CD14-positive monocyte (primary cell): ENCODE measurements at places on chromosomes 11 and 22.
A peak's percentile ranks its signal among the peaks of the same experiment; 100 is the strongest.

GRCh38 chr11:121451986-121452608 lies at the start of gene SORL1:
SORL1 (plus strand) TSS chr11:121452314; CDS start chr11:121452332, 18 bp downstream.
- peak; percentile 60 for DNase-seq

DNA sequence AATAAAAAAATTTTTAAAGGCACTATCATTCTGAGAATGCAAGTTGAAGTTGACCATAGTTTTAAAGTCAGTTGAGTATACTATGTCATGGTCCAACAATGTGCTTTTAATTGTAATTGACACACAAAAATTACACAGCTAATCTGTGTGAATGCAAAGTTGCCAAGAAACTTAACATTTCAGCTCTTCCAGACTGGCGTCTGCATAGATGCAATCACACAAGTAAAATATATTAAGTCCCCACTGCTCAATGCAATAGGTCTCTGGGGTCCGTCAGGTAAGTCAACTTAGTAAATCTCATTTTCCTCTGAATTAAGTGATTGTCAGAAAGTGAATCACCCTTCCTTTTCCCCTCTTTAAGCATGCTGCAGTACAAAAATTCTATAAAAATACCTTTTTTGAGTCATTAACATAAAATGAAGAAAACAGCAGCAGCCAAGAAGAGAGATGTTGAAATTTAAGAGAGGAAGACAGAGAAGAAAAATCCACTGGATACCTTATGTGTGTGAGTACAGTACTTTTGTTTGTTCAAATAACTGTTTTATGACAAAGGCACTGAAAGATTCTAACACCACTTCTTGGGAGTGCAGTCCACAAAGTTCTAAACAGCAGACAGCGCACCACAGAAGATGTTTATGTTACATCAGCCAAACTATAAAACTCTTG lies 5.1 kb downstream of the FZD4 start:
- no peak for DNase-seq

GRCh38 chr11:23455321-23455891 lies 595.1 kb upstream of the CCDC179 start:
- DNase-seq = no peak

- no peak for DNase-seq
Observed at GRCh38 chr11:65811764-65812475, 21.8 kb upstream of the SNX32 start.

- no peak for DNase-seq
Observed at GRCh38 chr11:15555161-15555560, 440.4 kb downstream of the INSC start.

- DNase-seq = no peak
Observed at GRCh38 chr11:16925561-16926065, 88.6 kb downstream of the PLEKHA7 start.

DNA sequence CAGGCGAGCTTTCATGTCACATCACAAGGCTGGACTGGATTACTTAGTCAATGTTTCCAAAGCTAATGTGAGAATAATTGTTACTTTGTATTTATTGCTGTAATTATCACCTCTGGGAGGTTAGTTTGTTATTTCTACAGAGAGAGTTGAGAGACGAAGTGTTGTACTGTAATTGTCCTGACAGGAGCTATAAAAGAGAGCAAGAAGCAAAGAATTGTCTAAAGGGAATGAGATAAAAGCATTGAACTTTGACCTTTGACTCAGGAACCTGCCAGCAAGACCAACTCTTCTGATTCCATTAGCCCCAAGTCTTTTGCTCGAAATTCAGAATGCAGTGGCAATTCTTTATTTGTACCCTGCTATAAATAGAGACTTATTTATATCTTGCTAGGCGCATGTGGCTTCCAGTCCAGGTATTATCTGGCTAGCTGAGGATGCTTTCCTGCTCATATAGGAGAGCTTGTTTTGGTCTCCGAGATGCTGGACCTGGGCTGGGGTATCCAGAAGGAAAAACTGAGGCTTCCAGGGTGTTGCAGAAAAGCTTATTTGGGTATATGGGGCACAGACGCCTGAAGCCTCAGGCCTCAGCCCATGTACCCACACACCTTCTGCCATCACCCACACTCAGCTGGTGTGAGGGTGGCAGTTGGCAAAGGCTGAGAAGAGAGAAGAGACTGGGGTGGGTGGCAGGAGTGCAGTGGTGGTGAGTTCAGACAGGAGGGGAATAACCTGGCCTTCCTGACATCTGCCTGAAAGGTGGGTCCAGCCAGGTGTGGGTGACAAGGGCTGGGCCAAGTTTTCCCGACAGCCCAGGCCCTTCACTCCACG lies 40.7 kb downstream of the SYT13 start:
- no peak for DNase-seq

DNA sequence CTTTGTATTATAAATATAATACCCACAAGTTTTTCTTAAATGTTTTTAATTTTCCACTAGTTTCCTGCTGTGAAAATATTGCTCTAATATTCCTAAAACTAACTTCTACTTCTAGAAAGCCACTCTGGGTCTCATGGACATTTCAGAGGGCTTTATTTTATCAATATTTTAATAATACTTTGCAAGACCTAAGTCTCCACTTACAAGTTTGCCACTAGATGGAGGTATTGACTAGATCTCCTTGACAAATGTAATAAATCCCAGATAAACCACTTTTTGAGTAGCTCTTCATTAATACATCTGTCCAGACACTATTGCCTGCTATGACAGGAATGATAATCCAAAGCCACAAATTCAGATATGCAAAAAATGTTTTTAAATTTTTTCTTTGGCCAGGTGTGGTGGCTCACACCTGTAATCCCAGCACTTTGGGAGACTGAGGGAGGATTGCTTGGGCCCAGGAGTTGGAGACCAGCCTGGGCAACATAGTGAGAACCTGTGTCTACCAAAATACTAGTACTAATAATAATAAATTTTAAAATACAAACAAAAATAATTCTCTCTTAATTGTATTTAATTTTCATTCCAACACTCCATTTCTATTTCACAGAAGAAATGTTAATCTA lies 3.5 kb upstream of the ACAT1 start:
- DNase-seq = peak; percentile 13

GRCh38 chr11:95254716-95255115 lies 23.7 kb upstream of the SESN3 start:
- no peak for DNase-seq

DNA sequence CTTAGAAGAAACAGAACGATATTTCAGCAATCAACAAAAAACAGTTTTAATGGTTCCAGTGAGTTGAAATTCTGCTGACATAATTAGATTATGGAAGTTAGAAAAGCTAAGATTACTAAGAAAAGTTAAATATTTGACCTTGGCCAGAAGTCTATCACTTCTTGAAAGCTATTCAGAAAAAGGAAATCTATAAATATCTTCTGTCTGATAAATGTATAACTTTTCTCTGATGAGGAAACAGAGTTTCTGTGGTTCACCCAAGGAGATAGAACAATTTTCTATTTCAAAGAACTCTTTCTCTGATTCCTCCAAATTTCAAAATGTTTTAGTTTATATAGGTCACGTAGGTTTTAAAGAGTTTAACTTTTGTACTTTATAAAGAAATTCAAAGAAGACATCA lies 438.4 kb upstream of the CHORDC1 start:
- DNase-seq = no peak

DNA sequence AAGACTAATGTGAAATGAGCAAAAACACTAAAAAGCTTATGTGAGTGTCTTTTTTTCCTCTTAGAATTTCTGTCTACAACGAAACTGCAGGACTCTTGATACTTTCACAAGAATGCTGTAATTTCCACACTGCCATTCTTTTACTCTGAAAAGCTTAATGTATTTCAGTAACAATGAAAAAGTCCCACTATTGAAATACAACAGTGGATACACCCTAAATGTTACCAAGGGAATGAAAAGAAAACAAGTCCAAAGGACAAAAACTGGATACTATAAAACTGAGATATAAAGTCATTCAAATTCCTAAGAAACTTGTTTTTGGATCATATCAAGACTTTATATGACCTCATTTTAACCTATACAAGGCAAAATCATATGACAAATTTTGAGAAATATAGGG lies 77.4 kb downstream of the SOX6 start:
- no peak for DNase-seq

GRCh38 chr11:64887234-64887756 lies 8.9 kb upstream of the EHD1 start:
- no peak for DNase-seq

- DNase-seq = no peak
Observed at GRCh38 chr11:82995754-82996398, 75.8 kb downstream of the RAB30 start.

GRCh38 chr11:63017306-63017974 lies 1.8 kb upstream of the SLC22A8 start:
- no peak for DNase-seq

DNA sequence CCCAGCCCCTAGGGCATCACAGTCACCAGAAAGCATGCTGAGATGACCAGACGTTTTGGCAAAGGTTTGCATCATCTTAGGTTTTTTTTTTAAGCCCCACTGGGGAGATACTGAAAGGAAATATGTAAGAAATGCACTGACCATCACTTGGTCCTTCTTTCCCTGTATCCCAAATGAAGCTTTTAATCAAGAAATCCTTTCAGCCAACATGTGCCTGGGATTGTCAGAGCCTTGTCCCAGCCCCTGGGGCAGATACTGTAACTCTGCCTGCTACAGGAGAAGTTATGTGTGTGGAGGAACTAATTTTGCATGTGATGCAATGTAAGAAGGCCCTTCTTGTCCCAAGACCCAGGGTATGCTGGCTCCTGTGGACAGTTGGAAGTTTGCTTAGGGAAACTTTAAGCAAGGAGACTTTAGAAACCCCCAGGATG lies 65.6 kb downstream of the PPFIBP2 start:
- peak; percentile 40 for DNase-seq

DNA sequence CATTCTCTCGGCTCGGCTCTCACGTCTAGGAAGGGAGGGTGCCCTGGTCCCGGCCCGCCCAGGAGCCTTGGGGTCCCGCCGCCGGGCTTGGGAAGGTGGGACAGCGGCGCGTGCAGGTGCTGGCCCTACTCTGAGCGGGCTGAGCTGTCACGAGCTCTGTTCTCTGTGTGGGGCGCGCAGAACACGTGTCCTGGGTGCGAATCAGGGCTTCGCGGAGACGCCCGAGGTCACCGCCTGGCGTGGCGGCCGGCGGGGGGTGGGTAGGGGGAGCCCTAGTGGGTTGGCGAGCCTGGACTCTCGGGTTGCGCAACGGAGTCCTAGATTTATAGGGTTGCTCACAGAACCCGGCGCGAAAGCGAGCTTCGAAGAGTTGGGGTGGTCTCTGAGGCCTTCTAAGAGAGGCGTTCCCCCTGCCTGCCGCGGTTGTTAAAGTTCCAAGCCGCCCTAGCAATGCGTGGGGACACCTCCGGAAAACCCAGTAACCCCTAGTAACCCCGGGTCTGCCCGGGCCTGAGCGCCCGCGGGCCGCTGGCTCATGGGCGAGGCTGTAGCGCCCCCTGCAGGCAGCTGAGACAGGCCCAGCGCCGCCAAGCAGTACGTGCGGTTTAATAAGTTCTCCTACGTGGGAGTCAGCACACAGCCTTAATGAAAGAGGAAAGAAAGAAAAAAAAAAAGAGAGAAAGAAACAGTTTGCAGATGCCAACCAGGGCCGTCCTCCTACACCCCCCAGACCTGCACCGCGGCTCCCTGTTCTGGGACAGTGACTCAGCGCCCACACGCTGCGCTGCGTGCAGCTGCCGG lies 2.7 kb downstream of the ADM start:
- peak; percentile 87 for DNase-seq

- no peak for DNase-seq
Observed at GRCh38 chr22:46093796-46094195, 56.5 kb upstream of the PPARA start.

GRCh38 chr11:65295001-65295400 lies 19.7 kb upstream of the CDC42EP2 start:
- no peak for DNase-seq

GRCh38 chr22:39946503-39947219 lies 13.5 kb upstream of the TMA7B start:
- DNase-seq = peak; percentile 45

- no peak for DNase-seq
Observed at GRCh38 chr11:84164728-84165127, 878.6 kb upstream of the CCDC90B start.

DNA sequence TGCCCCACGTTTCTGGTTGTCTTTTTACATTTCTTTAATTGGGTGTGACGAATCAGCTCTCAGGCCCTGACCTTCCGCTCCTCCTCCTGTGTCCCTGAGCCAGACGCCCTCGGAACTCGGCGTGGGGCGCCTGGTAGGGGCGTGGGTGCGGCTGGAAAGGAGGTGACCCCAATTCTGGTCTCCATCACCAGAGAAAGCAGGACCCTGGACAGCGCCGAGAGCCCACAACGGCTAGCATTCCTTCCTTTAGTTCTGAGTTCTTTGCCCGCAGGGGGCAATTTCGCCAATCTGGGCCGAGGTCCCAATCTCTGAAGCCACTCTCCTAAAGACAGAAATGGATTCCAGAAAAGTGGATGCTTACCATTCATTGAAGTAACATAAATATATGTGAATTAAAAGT lies 11.7 kb upstream of the RBMXL2 start:
- DNase-seq = no peak

GRCh38 chr11:110121204-110121603 lies 28.0 kb downstream of the ZC3H12C start:
- DNase-seq = no peak

- DNase-seq = no peak
Observed at GRCh38 chr11:78083021-78083420, 3.4 kb upstream of the NDUFC2 start.

- DNase-seq = no peak
Observed at GRCh38 chr11:15327786-15328231, 213.1 kb downstream of the INSC start.

GRCh38 chr11:130051082-130051481 lies 18.6 kb upstream of the APLP2 start:
- DNase-seq = peak; percentile 95

DNA sequence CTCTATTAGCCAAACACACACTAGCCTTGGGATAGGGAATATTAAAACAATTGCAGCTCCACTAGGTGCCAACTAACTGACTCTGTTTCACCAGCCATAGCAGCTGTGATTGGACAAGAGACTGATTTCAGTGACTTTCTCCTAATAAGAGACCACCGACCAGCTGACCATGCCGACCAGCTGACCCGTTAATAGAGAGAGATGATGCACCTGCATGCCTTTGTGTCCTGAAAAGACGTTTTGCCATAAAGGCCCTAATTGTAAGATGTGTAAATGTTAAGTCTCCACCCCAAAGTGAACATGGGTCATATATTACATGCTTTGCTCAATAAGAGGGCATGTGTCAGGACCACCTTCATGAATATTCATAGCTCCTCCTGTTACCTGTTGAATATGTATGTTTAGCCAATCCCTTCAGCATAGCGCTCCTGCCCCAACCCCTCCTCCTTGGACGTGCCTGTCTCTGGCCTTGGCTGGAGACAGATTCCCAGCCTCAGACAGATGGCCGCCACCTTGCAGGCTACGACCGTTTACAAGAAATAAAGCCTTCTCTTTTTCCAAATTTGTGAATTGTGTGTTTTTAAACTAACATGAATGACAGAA lies 1.3 kb upstream of the NADSYN1 start:
- peak; percentile 14 for DNase-seq

- no peak for DNase-seq
Observed at GRCh38 chr11:117870103-117870952, 6.1 kb downstream of the FXYD6 start.

GRCh38 chr22:16601437-16602223 lies 9.0 kb upstream of the CCT8L2 start:
- peak; percentile 27 for DNase-seq

GRCh38 chr11:16839821-16840220 lies 101.4 kb downstream of the C11orf58 start:
- no peak for DNase-seq
